Kidney tubule cell (primary cell): ENCODE measurements at places on chromosomes 6 and 20.
A peak's percentile ranks its signal among the peaks of the same experiment; 100 is the strongest.

- DNase-seq, result peak; percentile 67
Observed at GRCh38 chr20:23235173-23236027, 115.2 kb upstream of the NXT1 start.

DNA sequence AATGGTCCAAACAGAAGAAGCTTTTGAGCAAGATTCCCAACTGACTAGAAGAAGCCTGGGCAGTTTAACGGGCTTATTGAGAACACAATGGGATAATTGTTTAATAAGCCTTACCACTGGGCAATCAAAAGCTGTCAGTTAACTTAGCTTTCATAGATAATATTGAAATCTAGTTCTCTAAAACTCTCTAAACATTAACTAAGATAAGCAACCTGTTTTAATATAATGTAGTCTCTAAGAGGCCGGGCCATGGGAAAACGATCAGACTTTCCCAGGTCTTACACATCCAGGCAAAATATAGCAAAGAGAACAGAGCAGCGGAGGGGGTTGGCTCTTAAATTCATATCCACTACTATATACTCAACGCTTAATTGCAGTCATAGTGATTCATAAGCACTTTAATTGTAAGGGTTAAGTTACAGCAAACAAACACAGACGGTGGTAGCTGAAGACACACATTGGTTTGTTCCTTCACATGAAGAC is 128.0 kb upstream of the FAM83B start:
- DNase-seq, result no peak

GRCh38 chr20:37515876-37516275 is 5.2 kb upstream of the NNAT start:
- DNase-seq, result no peak

DNA sequence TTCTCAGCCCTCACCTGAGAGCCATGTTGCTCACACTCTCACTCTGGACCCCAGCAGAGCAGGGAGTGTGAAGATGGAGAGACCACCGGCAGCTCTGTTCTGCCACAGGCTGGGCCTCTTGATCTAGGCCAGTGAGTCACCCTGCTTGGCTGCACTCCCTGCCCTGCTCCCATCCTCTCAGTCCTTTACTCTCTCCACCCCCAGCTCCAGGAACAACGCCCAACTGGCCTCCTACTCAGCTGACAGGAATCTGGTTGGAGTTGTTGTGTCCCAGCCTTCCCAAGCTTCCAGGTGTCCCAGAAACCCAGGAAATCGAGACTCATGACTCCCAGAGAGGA is at the start of gene PSORS1C1:
PSORS1C1 (plus strand) TSS at position 260 of the 338 bp plus-strand sequence. CDS start 14,833 bp downstream, outside the sequence.
- DNase-seq, result peak; percentile 97

GRCh38 chr6:157579467-157580031 is 198.6 kb downstream of the ZDHHC14 start:
- peak; percentile 57 for DNase-seq

- DNase-seq, result peak; percentile 69
Observed at GRCh38 chr6:35392773-35393672, 50.7 kb downstream of the PPARD start.

DNA sequence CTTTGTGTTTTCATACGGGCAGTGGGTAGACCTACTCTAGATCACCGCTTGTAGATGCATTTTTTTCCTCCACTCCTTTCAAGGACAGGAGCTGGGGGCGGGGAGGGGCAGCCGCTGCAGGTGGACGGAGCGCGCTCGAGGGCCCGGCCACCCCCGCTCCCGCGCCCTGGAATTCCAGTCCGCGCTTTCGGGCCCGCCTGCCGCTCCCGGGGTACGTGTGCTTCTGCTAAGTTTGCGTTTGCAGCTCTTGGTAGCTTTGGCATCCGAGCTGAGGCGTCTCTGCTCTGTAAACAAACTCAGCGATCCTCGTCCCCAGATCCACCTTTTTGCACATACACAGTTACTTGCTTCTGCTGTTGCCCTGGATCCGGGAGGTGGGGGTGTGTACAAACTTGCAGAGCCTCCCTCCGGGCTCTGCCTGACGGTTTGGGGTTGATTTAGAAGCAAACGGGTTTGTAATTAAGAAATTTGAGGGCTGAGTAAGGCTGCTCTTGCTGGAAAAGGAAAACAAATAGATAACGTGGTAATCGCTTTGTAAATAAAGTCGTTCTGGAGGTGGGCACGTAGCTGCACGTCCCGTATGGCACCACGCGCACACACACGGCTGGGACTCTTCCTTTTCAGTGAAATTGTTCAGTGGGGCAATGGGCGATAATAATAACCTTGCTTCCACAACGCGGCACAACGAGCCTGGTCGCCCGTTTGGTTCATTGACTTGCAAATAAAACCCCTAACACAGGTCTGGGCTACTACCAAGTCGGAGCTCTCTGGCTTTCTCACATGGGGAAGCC is 973 bp upstream of the CITED2 start:
- peak; percentile 97 for DNase-seq

DNA sequence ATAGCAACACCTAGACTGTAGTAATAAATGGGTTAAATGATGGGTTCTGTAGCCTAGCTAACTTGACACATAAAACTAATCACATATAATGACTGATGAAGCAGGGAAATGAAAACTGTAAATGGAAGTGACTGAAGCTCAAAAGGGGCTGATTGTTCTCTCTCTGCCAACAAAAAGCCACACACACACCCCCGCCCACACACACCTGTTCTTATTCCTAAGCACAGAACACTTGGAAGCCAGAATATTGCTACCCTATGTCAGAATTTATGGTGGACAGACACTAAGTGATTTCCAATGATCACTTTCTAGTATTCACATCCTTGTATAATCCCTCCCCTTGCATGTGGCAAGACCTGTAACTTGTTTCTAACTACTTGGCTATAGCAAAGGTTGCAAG is 603.5 kb downstream of the UTRN start:
- no peak for DNase-seq

GRCh38 chr20:19907326-19908056 is 109.7 kb upstream of the NAA20 start:
- peak; percentile 76 for DNase-seq

GRCh38 chr6:19833947-19834346 is 3.2 kb upstream of the ID4 start:
- no peak for DNase-seq

GRCh38 chr20:19589787-19590362 is 168.2 kb upstream of the RIN2 start:
- DNase-seq, result no peak

DNA sequence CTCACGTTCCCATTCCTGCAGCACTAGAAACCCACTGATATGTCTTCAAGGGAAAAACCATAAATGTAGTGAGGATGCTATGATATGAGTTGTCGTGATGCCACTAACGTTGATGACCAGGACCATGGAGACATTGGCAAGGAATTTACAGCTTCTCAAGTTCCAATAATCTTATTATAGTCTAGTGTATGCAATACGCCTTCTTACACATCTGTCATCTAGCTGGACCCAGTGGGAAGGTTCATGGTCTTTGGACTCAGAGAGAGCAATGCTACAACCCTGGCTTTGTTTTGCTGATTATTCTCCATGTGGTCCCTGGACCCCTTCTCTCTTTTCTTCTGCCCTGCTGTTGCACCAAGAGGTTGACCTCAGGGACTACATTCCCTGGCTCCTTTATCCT is 76.0 kb upstream of the BMP2 start:
- no peak for DNase-seq
